ENCODE measurements at places on chromosomes 11 and 22. TPM values are rescaled to one million over a fixed set of nuclear protein-coding genes. Genes with fewer than 3 reads are reported as not detected.

FLRT1 gene
- total RNA-seq = not detected

LSP1 gene
- total RNA-seq = 0.58 TPM

KRTAP5-11 gene
- total RNA-seq = not detected

OR5P2 gene
- not detected for total RNA-seq

DNA sequence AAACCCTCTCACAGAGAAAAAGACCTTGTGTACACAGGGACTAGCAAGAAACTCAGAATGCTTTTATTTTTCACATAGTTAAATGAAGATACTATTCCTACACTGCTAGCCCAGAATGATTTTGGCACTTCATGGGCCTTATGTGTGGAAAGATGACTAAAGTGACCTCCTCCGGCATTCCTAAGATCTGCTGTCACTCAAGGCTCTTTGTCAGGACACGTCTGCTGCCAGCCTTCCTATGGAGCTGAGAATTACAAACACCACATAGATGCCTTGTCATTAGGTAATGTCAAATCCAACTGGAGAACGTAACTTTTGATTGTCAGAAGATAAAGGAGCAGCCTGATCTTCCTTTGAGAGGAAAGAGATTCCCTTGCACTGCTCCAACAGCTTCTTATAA, 249.1 kb downstream of the FAT3 start:
- DNase-seq = no peak

DNA sequence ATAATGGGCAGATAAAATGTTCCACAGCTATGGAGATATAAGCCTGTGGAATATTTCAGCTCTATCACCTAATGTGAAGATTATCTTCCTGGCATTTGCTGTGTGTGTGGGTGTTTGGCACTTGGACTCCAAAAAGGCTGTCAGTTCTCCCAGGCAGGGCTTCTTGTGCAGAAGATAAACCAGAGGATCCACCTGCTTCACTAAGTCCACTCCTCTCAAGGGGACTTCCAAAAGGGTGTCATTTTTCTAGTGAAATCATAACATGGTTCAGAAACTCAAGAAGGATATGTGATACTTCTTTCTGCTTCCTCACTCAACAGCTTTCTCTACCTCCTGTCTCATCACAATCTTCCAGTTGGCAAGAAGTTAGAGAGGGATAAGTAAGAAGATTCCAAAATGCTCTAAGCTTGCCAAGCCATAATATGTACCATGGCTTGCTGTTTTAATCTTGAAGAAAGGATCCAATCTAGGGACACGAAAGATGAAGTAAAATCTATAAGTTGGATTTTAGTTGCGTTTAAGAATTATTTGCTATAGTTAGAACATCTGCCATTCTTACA, 206.2 kb upstream of the MTMR2 start:
- no peak for DNase-seq

PLAAT5 gene
- total RNA-seq = 1.6 TPM

GRCh38 chr11:17739945-17740338, 5.4 kb downstream of the KCNC1 start:
- DNase-seq = no peak

- DNase-seq = no peak
Observed at GRCh38 chr11:120784566-120785251, 239.2 kb upstream of the TBCEL start.

RPS3 gene
- total RNA-seq = 3,442 TPM

- DNase-seq = no peak
Observed at GRCh38 chr11:72762641-72763304, 10.6 kb upstream of the ARAP1 start.

LMNTD2 gene
- total RNA-seq = 2.2 TPM

KDM2A gene
- 28.5 TPM for total RNA-seq

MICAL3 gene
- total RNA-seq = 47.5 TPM

DNA sequence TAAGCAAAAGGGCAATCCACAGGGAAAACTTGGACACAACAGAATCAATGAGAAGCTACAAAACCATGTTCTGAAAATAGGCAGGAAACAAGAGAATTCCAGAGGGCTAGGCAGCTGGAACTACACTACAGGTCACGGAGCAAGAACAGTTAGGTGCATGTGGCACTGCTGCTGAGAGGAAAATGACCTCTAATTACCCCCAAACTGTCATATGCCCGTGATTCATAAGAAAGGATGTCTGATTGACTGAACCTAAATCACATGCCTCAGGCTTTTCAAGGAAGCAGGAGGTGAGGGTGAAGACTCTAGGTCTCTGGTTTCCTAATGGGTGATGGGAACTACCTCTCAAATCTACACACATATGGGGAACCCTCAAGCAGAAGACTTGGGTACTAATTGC, 17.9 kb upstream of the RRAS2 start:
- DNase-seq = peak; percentile 95

MCAT gene
- 31.9 TPM for total RNA-seq

- DNase-seq = no peak
Observed at GRCh38 chr11:117052196-117053149, 45.8 kb downstream of the SIK3 start.

All from epithelial cell of proximal tubule (primary cell).